SW480 (cell line): ENCODE measurements at places on chromosomes 11 and 22.

GRCh38 chr11:58965246-58965985, 26.1 kb downstream of the GLYATL1 start:
- peak; percentile 17 for DNase-seq

GRCh38 chr22:40196628-40197360, 19.1 kb downstream of the TNRC6B start:
- no peak for DNase-seq

- peak; percentile 91 for DNase-seq
Measured at GRCh38 chr11:65366340-65366773, 11.8 kb downstream of the TIGD3 start.

GRCh38 chr22:25666308-25666707, 75.7 kb upstream of the MYO18B start:
- peak; percentile 5 for DNase-seq

DNA sequence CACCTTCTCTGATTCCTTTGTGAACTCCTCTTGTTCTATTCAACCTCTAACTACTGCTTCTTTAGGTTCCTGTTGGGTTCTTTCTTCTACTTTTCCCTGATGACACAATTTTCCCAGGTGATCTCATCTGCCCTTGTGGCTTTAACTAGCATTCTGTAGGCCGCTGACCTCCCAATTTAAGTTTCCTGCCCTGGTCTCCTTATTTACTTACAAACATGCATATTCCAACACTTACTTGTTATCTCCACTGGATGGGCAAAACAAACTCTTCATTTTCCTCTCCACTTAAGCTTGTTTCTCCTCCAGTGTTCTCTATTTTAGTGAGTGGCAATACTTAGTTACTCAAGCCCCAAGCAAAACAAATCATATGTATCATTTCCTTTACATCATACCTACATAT, 734.5 kb downstream of the METTL15 start:
- DNase-seq: no peak

GRCh38 chr22:38510416-38510970, 4.4 kb upstream of the DDX17 start:
- no peak for DNase-seq

DNA sequence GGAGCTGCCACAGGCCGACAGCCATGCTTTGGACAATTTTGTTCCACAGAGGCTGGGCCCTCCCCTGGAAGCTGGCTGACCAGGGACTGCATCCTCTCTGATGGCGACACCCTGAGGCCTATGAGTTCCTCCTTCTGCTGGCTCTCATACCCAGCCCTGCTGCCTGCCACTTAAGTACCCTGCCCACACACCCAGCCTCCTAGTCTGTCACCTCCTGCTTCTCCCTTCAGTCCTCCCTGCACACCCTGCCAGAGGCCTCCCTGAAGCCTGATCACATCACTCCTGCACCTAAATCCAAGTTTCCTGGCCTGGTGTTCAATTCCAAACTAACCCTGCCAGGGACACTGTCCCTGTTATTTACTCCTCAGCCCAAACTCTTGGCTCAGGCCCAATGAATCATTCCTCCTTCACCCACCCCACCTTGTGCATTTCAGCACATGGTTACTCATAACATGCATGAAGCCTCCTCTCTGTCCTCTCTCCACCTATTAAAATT, 136.7 kb upstream of the NECTIN1 start:
- DNase-seq: no peak

DNA sequence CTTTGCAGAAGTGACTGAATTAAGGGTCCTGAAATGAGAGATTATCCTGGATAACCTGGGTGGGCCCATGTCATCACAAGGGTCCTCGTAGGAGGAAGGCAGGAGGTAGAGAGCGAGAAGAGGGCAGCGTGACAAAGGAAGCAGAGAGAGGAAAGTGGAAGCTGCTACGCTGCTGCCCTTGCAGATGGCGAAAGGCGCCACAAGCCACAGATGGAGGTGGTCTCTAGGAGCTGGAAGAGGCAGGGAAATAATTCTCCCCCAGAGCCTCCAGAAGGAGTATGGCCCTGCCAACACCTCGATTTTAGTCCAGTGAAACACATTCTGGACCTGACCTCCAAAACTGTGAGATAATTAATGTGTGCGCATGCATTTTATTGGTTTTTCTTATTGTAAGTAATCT, 13.4 kb downstream of the TMEM184B start:
- no peak for DNase-seq

- DNase-seq: no peak
Measured at GRCh38 chr22:50173311-50173982, 2.9 kb downstream of the PANX2 start.

- peak; percentile 11 for DNase-seq
Measured at GRCh38 chr11:89477175-89477574, 14.0 kb downstream of the NOX4 start.

DNA sequence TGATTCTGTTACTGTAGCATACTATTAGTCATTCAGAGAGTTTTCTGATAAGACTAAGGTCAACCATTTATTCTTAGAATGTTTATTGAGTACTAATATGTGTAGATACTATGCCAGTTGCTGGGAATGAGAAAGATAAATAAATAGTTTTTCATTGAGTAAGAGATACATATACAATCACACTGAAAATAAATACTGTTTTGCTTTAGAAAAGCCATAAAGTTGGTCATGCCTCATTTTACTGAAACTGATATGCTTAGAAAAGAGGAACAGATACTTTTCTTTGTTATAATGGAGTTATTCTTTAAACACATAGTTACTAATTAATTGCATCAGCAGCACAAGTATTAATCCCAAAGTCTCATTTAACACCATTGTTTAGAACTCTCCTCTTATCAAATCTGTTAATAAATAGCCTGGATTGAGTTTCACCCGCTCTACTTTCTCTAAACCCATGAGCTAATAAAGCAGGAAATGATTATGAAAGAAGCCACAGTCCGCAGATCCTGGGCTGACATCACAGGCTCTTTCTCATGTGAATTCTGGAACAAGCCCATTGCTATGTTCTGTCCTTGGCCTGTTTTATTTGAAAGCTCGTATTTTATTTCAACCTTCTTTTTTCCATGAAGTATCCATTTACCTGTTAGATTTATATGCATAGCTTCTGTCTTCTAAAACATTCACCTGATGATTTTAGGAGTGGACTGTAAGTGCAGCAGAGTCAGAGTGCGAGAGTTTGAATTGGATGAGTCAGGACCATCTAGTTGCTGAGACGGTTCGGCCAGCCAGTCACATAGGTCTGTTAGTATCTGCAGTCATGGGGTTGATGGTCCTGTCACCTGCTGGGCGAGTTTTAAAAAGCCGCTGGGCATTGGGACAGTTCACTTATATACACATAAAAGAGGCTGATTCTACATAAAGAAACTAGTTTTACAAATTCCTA, 35.5 kb downstream of the PIWIL4 start:
- DNase-seq: peak; percentile 86

DNA sequence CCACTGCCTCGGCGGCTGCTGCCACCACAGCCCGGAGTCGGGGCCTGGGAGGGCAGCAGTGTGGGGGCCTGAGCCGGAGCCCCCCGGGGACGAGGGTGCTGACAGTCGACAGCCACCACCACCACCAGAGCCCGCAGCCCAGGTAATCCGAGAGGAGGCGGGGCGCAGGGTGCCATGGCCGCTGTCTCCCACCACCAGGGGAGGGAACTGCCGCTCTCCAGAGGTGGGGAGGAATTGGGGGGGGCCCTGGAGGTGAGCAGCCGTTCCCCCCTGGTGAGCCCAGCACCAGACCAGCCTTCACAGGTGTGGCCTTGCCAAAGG, 12.6 kb downstream of the TRIOBP start:
- DNase-seq: no peak

DNA sequence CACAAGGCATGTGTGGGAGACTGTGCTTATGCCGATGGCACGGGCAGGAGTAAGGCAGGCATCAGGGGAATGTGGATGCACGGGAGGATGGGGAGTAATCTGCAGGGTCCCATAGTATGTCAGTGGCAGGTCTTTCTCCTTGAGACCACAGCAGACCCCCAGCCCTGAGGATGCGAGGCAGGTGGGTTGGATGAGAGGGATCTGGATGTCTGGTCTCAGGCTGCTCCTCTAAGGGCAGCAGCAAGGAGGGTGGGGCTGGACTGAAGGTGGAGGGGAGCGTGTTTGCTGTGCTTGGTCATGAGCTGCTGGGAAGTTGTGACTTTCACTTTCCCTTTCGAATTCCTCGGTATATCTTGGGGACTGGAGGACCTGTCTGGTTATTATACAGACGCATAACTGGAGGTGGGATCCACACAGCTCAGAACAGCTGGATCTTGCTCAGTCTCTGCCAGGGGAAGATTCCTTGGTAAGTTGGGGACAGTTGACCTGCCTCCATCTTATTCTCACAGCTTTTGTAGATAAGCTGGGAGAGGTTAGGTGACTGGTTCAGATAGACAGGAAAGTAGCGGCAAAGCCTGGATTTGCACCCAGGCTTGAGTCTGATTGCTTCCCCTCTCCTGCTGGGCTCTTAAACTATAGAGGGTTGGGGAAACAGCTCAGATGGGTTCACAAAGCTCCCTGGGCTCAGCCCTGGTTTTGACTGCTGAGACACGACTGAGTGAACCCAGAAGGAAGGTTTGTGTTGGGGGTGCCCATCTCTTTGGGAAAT, at the start of gene APOL1:
APOL1 (plus strand) TSS at position 380 of the 769 bp plus-strand sequence. CDS start 1,823 bp downstream, outside the sequence.
- DNase-seq: peak; percentile 45

DNA sequence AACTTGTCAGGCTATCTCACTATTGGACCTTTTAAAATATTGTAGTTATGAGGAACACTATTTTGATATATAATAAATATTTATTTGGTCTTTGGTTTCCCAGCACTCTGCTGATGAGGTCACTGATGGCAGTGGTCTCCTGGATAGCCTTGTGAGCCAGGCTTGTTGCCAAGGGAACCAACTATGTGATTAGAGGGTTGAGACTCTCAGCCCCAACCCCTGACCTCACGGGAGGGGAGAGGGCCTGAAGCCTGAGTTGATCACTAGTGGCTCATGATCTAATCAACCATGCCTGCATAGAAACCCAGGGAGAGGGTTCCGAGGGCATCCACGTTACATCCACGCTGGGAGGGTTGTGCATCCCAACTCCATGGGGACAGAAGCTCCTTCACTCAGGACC, 10.8 kb downstream of the PANX1 start:
- no peak for DNase-seq

DNA sequence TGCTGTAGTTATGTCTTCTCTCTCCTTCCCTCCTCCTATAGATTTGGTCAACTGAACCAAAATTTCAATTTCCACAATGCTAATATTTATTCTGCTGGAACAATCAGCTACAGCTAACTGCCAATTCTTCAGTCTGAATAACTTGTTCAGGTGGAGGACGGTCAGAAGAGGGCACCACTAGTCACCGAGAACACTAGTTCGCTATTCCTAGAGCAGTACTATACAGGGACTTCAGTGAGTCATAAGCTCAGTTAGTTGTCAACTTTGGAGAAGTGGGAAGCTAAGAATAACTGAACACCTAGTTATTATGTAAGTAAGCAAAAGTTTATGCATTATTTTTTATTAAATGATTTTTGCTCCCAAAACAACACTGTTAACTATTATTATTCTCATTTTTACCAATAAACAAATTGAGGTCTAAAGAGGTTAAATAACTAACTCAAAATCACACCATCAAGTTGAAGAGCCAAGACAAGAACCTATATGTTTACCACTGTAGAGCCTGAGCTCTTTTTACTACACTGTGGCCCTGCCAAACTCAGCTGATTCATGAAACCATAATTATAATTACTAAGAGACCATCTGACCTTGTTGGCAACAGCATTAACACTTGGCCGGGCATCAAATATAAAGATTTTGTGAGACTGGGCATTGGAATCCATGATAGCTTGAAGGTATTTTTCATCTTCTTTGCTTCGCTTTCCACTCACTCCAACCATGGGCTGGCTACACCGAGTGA, 59.0 kb downstream of the CEP57 start:
- peak; percentile 82 for DNase-seq

DNA sequence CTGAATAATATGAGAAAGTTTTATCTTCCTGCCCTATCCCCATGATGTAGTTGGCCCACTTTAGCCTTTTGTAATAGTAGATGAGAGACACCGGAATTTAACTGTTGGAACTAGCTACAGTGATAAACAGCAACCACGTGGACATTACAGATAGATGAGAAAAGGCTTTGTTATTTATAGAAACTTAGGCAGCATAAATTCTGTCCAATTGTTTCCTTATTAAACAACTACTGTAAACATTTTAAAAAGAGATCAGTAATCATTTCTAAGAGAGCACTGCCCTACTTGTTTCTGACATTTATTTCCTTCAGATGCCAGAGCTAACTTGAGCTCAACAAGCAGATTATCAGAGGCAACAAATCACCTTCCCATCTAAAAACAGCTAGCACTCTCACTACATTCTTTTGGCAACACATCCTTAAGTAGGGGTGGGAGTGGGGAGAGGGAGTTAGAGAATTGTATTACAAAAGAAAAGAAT, 63.1 kb downstream of the SOX6 start:
- no peak for DNase-seq

GRCh38 chr22:49691256-49691655, 136.4 kb downstream of the BRD1 start:
- no peak for DNase-seq

DNA sequence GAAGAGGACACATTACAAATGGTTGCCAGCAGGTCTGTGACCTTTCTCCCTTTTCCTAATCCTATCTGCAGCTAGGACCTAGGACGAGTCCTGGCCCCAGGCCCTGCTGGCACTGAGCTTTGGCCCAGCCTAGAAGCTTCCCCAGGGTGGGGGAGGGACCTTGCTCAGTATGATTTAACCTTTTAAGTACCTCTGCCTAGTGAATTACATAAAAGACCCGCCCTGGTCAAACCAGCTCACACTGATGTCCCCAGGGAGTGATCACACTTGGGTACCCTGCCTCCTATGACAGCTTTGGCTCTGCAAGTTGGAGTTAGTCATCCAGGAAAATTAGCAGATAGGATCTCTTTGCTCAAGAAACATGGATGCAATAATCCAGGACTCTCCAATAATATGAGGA, 21.9 kb downstream of the ASCC2 start:
- no peak for DNase-seq

- DNase-seq: no peak
Measured at GRCh38 chr11:72507050-72507449, 72.7 kb upstream of the CLPB start.

DNA sequence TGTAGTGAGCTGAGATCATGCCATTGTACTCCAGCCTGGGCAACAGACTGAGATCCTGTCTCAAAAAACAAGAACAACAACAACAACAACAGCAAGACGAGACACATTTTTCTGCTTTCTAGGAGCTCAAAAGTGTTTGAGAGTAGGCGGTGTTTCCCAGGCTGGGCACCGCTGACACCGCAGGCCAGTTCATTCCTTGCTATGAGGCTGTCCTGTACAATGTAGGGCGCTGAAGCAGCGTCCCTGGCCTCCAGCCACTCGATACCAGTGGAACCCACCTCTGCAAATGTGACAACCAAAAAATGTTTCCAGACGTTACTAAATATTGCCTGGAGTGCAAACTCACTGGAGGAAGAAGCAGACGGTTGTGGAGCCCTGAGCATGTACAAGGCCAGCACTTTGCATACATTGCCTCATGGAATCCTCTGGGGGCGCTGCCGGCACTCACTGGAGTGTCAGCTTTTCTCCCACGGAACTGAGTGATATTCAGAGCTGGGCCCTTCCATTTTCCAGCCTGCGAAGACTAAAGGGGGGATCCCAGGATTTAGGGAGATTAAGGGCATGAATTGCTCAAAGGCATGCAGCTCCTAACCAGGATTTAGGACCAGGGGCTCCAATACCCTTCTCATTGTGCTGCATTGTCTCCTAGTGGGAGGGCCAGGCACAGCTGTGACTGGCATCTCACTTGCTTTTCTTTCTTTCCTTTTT, 5.8 kb upstream of the MIEF1 start:
- peak; percentile 62 for DNase-seq

- DNase-seq: no peak
Measured at GRCh38 chr11:121311373-121311772, 18.8 kb downstream of the SC5D start.

- DNase-seq: no peak
Measured at GRCh38 chr22:19061471-19062138, 60.6 kb downstream of the DGCR2 start.

GRCh38 chr11:22869325-22869724, 9.1 kb upstream of the CCDC179 start:
- DNase-seq: no peak
